ENCODE measurements at places on chromosomes 3 and 15.

DNA sequence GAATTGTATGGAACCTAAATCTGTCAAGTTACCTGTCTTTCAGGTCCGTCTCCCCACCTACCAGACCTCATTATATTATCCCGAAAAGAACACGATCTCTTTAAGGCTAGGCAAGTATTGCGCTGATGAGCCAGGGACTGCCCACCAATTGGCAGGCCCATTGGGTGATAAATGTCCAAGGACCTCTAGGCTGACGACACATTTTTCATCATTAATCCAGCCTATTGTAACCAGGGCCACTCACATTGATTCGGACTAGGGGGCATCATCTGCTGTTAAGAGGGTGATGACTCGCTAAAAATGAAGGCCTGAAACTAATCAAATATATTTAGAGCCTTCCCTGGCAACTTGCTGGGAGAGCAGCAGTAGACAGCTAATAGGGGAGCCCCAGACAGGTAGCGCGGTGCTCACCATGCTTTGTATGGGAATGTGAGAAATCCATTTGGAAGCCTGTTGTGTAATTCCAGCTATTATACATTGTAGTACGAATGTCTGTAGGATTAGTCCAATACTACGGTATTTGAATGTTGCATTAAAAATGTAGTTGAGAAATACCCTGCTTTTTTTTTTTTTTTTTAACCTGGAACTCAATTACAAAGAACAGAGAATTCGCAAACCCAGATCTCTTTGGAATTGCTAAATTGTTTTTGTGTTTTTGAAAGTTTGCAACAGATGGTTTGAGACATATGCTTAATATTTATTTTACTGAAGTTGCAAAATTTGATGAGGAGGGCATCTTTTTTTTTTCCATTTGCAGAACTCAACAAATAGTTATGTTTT lies 156.1 kb downstream of the ROBO2 start:
- no peak for DNase-seq

DNA sequence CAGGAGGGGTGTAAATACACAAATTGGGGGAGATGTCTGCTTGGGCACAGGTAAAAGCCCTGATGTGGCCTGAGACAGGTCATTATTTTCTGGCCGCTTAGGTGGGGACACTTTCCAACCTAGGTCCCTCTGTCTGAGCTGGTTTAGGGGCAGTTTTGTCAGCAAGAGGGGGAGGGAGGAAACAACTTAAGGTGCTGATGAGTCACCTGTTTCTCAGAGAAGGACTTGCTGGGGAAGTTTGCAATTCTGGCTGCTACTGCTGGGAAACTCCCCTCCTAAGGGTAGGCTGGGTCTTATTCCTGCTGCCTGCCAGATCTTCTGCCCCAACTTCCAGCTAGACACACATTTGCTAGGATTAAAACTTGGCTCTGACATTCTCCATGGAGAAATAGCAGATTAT lies 4.8 kb upstream of the RHOV start:
- no peak for DNase-seq

- DNase-seq = peak; percentile 0
Observed at GRCh38 chr3:8301977-8302735, 199.5 kb upstream of the LMCD1 start.

DNA sequence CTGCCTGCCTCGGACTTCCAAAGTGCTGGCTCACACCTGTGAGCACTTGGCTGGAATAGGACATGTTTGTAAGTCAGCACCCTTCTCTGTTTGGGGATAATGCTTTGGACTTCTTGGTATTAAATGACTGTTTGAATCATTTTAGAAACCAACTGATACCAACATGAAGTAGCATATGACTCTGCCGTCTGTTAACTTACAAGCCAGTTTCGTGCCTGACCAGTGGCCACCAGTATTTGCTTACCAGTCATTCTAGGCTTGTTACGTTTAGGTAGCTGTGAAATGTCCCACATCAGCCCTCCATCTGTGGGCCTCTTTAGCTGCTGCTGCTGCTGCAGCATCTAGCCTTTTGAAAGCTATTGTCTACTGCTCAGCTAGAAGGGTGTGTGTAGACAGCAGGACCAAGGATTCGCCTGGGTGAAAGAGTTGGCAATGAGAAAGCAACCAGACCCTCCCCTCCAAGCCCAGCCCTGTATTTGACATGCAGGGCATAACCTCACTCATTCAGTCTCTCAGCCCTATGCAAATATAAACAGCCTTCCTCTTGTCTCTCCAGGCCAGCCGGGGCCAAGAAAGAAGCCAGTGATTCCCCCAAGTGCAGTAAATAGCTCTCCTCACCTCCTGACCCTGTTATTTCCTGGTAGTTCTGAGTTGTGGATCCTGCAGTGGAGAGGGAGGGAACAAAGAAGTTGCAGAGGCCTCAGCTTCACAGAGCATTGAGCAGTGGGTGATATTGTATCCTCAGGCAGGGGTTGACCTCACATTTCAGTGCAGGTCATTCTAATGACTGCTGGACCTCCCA lies 51.0 kb downstream of the NKIRAS1 start:
- DNase-seq = no peak

DNA sequence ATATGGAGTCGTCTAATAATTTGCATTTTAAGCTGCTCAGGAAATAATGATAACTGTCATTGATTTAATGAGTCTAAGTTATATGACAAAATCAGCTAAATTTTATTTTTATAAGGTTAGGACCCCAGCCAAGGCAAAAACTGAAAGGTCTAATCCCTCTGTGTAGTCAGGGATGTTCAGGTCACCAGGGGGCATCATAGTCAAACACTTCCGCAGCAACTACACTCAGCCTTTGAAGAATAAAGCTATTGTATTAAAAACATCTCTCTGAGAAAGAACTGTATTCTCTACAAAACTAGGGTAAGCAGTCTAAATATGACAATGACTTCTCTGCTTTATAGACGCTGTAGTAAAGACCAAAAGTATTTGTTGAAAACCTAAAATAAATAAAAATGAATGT lies 15.0 kb downstream of the INTS14 start:
- DNase-seq = no peak

- DNase-seq = no peak
Observed at GRCh38 chr3:73442152-73442551, 182.6 kb downstream of the PDZRN3 start.

- DNase-seq = no peak
Observed at GRCh38 chr3:172885704-172886103, 135.2 kb downstream of the ECT2 start.

GRCh38 chr3:128054367-128054766 lies 2.1 kb downstream of the SEC61A1 start:
- DNase-seq = no peak

GRCh38 chr15:101280007-101280406 lies 2.7 kb upstream of the SELENOS start:
- no peak for DNase-seq

DNA sequence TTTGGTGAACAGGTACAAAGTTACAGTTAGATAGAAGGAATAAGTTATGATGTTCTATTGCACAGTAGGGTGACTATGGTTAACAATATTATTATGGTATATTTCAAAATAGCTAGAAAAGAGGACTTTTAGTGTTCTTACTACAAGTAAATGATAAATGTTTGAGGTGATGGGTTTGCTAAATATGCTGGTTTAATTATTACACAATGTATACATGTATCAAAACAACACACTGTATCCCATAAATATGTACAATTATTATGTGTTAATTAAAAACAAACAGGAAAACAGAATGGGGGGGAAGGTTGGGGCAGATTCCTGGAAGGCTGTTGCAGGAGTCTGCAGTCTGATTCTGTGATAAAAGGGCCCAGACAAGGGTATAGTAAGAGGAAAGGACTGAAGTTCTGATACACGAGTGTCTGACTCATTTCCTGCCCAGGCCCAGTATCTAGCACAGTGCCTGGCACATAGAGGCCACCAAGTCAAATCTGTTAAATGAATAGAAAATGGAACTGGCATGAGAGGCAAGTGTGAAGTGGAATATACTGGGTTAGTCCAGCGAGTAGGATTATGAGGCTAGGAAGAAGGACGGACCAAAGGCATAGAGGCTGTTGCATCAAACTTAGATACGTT lies 7.2 kb upstream of the ENTPD3 start:
- DNase-seq = no peak

DNA sequence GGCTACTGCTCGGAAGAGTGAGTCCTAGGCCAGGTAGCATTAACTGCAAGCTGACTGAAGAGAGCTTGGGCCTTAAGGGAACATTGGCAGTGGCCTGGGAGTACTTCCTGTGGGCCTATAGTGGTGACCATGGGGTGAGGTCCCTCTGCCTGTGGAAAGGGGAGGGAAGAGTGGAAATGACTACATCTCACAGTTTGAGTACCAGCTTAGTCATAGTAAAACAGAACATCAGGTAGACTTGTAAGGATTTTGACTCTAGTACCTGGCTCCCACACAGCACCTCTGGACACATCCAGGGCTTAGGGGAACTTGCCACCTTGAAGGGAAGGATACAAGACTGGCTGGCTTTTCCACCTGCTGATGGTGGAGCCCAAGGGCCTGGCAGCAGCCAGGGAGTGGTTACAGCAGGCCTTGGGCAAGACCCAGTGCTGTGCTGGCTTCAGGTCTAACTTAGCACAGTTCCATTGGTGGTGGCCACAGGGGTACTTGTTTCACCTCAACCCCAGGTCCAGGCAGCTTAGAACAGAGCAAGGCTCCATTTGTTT lies 147.8 kb downstream of the SLC9A9 start:
- no peak for DNase-seq

DNA sequence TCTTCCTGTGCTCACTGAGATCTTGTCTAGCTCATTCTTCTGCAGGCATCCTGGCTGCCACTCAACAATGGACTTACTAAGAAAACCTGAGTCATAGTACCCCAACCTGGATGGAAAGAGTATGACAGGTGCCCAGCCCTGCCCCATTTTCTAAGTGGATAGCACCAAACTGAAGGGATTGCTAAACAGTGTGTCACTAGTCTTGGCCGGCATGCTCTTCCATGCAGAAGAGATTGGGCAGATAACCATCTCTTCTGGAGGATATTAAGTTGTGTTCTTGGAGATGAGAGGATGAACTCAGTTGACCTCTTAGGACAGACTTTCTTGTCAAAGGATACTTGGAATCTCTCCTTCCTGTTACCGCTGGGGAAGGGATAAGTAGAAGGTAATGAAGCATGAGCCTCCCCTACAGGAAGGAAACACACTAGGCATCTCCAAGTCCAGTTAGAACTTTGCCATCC lies 797.5 kb downstream of the AGBL1 start:
- no peak for DNase-seq

DNA sequence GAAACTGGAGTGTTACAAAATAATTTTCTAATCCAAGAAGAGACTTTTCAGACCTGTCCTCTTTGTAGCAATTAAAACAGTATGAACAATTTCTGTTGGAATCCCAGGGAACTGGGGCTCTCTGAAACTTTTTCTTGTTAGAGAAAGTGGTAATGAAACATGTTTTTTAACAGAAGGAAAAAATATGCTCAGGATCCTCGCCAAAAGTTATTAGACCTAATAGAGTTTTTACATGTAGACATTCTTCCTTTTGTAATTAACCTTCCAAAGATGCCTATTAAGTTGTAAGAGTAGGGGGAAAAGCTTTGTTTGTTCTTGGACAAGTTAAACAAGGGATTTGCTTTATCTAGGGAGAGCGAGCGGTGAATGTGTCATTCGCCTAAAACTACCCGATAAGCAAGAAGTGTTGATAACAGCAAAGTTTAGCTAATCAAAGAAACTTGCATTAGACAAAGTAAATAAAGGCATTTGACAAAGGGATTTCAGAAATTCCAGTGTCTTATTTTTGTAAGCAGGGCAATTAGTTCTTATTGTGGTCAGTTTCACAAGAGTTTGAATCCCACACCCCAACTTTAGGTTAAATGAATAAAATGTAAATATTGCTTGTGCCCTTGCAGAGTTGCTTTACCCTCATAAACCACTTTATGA lies 2.3 kb downstream of the RARB start:
- DNase-seq = no peak

- peak; percentile 24 for DNase-seq
Observed at GRCh38 chr3:167882057-167882667, 146.6 kb downstream of the SERPINI1 start.

DNA sequence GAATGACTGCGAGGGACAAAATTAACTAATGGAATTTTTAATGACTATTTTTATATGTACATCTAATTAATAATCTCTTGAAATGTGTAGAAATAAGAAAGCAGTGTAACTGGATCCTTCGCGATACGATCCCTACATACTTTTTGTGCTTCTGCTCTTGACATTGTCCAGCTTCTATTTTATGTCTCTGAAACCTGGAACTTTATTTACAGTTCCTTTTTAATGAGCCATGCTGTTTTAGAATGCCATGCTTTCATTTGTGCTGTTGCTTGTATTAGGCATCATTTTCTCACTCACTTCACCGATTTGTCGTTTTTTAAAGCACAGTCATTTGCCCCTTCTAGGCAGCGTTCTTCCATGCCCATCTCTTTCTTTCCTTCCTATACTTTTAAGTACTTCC lies 301.3 kb downstream of the EDEM1 start:
- DNase-seq = no peak

DNA sequence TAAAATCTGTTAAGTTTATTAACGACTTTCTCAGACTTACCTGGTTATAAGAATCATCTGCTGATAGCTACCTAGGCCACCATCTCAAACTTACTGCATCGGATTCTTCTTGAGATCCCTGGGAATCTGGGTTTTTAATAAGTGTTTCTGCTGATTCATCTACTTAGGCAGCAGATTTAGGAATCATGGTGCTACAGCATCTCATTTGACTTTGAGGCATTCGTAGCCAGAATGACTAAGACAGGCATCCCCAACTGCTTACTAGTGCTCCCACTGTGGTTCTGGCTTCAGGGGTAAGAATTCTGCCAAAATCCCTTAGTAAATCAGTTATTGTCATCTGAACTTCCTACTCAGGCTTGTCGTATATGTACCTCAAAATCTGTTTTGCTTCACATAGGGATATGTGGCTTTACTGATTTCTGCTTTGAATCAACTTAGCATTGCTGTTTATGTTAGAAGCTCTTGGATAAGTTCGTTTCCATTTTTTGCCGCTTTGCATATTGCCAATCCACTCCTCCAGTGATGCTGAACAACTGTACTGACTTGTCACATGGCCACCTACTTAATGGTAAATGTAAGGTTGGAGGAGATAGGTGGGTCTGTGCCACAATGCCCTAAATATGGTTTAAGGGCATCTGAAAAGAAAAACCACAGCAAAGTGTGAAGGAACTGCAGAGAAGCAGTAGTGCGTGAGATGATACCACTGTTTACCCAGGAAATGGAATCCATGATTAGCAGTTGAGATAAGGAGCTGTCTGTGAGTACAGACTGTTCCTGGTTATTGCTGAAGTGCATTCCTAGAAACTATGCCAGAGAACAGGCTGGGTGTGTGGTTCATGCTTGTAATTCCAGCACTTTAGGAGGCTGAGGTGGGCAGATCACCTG lies 60.3 kb downstream of the MAP6D1 start:
- DNase-seq = no peak

- DNase-seq = no peak
Observed at GRCh38 chr15:52731732-52732470, 52.7 kb upstream of the ATOSA start.

DNA sequence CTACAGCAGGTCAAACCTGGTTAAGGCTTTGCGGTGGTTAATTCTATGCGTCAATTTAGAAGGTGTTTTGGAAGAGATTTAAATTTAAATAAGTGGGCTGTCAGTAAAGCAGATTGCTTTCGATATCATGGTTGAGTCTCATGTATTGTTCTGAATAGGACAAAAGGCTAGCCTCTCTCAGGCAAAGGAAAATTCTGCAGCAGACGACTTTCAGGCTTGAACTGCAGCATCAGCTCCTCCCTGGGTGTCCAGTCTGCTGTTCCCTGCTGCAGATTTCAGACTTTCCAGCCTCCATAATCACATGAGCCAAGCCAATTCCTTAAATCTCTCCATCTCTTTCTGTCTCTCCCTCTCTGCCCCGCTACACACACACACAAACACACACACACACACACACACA lies 143.2 kb downstream of the TUSC7 start:
- no peak for DNase-seq

- DNase-seq = peak; percentile 94
Observed at GRCh38 chr3:142120707-142121106, 28.6 kb downstream of the TFDP2 start.
